ENCODE measurements at places on chromosomes 2 and 18.

GRCh38 chr2:151021747-151022452 is 239.8 kb downstream of the RBM43 start:
- DNase-seq, result no peak

DNA sequence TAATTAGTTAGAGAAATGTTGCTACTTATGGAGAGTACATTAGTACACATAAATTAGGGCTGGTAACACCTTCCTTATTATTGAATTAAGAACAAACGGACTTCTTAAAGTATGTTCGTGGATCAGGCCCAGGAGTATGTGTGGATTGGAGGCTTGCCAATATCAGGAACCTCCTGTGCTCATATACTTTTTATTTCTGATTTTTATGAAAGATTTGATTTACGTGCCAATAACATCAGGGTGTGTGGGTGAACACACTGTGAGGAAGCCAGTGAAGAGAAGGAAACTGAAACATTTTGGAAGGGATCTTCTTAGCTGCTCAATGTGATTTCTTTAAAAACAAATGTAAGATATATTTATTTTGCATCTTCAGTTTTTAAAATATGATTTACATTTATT is 113.0 kb downstream of the EFEMP1 start:
- no peak for DNase-seq

- no peak for DNase-seq
These were observed 16.2 kb upstream of the CTAGE1 start for GRCh38 chr18:22433956-22434355.

DNA sequence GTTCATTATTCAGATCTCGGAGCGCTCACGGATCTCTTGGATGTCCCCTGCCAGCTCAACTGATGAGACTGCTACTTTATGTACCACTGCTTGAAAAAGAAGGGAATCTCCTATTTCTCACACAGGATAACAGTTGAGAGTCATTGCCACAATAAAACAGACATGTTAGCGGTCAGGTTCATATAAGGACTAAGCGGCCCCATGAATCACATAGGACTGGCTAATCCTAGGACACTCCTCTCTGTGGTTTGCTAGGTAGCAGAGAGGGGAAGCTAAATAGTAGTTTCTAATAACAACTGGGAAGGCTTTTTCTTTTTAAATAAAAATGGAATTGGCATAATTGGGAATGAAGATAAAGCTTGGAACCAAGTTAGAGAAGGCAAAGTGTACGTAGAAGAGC is 15.9 kb upstream of the TGFA start:
- no peak for DNase-seq

- no peak for DNase-seq
These were observed 42.4 kb downstream of the HPCAL1 start for GRCh38 chr2:10345126-10345525.
